ENCODE measurements at places on chromosomes 2 and 18. TPM values are rescaled to one million over a fixed set of nuclear protein-coding genes. Genes with fewer than 3 reads are reported as not detected.

- no peak overlapping the region for H3K4me3 ChIP-seq
- no peaks in the 10 kb centered on the region for H3K4me1 ChIP-seq
- no peaks in the 10 kb centered on the region for H3K36me3 ChIP-seq
- H3K27ac ChIP-seq = no peak overlapping the region
These were observed 269.4 kb upstream of the NRXN1 start for GRCh38 chr2:51301381-51301780.

DNA sequence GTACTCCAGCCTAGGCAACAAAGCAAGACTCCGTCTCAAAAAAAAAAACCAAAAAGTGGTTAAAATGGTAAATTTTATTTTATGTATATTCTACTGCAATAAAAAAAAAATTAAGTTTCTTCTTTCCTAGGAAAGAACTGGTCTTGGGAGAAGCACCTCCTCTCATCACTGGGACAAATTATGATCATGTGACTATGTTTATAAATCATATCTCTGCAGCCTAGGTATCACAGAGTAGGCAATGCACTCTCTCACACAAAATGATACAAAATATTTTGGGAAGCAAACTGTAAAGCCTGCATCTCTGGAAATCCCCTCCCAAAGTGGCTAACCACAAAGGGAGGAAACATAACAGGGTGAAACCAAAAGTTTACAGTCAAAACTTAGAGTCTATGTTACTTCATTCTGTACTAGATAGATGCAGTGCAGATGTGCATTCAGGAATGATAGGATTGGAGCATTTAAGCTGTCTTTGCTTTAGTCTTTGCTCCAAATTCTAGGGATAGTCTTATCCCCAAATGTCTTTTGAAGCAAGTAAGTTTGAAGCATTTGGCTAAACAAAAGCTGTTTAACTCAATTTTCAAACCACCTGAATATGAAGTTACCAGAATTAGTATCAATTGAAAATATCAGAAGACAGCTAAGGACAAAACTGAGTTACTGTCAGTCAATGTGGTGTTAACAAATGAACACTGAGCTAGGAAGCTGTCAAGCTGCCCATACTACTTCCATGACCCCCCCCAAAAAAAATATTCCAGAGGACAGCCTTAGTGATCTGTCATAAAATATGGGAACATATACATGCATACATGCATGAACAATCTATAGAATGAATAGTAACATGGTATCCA, 21.1 kb upstream of the MALT1 start:
- DNase-seq = no peak
- no peak overlapping the region for H3K4me3 ChIP-seq
- no peaks in the 10 kb centered on the region for H3K4me1 ChIP-seq
- no peak overlapping the region for H3K27ac ChIP-seq
- H3K27me3 ChIP-seq = no peaks in the 10 kb centered on the region

- no peaks in the 10 kb centered on the region for H3K4me1 ChIP-seq
- no peak overlapping the region for H3K4me3 ChIP-seq
- no peaks in the 10 kb centered on the region for H3K27me3 ChIP-seq
- DNase-seq = no peak
- no peak overlapping the region for H3K27ac ChIP-seq
These were observed 117.2 kb downstream of the VAPA start for GRCh38 chr18:10030816-10031541.

The RGPD8 gene
- total RNA-seq = 8.6 TPM

DNA sequence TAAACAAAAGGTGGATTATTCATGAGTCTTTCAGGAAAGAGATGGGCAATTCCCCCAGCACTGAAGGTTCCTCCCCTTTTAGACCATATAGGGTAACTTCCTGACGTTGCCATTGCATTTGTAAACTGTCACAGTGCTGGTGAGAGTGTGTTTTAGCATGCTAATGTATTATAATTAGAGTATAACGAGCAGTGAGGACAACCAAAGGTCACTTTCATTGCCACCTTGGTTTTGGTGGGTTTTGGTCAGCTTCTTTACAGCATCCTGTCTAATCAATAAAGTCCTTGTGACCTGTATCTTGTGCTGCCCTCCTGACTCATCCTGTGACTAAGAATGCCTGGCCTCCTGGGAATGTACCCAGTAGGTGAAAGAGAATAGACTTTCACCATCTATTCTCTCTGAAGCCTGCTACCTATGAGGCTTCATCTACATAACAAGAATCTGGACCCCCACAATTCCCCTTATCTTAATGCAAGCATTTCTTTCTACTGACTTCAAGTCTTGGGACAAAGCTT, 148.7 kb downstream of the CABLES1 start:
- no peaks in the 10 kb centered on the region for H3K27me3 ChIP-seq
- no peak for DNase-seq

The CENPA gene
- 6.5 TPM for total RNA-seq

GRCh38 chr2:184628051-184628450, 29.7 kb downstream of the ZNF804A start:
- H3K4me3 ChIP-seq = no peak overlapping the region
- no peaks in the 10 kb centered on the region for H3K4me1 ChIP-seq
- H3K36me3 ChIP-seq = no peaks in the 10 kb centered on the region
- no peaks in the 10 kb centered on the region for H3K27me3 ChIP-seq

GRCh38 chr2:85648619-85649018, 19.4 kb downstream of the SFTPB start:
- no peak overlapping the region for H3K27ac ChIP-seq
- peaks cover 38% of the 10 kb centered on the region for H3K36me3 ChIP-seq
- no peak overlapping the region for H3K4me3 ChIP-seq
- no peaks in the 10 kb centered on the region for H3K4me1 ChIP-seq

The TMEM247 gene
- total RNA-seq = not detected

DNA sequence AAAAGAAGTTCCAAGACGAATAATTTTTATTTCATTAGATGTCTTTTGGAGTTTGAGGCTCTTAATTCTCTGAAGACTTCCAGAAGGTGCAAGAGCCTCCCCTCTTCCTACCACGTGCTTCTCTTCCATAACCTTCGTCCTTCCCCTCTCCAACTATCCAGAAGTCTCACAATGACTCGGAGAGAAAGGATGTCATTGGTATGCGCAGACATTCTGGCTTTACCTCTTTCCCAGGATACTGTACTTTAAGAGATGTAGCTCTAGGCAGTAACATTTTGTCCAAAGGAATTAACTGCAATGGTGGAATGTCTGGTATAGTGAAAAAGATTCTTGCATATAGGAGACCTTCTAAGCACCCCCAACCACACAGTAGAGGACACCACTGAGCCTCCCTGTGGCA, 249.0 kb upstream of the OSR1 start:
- no peak overlapping the region for H3K27ac ChIP-seq
- no peak overlapping the region for H3K4me3 ChIP-seq
- no peaks in the 10 kb centered on the region for H3K4me1 ChIP-seq
- no peaks in the 10 kb centered on the region for H3K27me3 ChIP-seq
- no peaks in the 10 kb centered on the region for H3K36me3 ChIP-seq
- no peak for DNase-seq

The TEX44 gene
- total RNA-seq = not detected

The CGREF1 gene
- total RNA-seq = 1.3 TPM

GRCh38 chr2:236180831-236181453, 12.8 kb upstream of the GBX2 start:
- no peak overlapping the region for H3K27ac ChIP-seq
- peaks cover 43% of the 10 kb centered on the region for H3K27me3 ChIP-seq

The ANAPC1 gene
- 62.1 TPM for total RNA-seq

DNA sequence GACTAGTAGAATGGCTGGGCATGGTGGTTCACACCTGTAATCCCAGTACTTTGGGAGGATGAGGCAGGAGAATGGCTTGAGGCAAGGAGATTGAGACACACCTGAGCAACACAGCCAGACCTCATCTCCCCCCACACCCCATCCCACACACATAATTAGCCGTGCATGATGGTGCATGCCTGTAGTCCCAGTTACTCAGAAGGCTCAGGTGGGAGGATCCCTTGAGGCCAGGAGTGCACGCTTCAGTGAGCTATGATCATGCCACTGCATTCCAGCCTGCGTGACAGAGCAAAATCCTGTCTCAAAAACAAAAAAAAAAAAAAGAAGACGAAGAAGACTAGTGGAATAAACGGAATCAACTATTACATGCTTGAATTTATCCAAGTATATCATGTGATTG, 150.0 kb downstream of the STK39 start:
- no peaks in the 10 kb centered on the region for H3K36me3 ChIP-seq
- no peak for DNase-seq
- no peaks in the 10 kb centered on the region for H3K27me3 ChIP-seq
- H3K4me1 ChIP-seq = no peaks in the 10 kb centered on the region

The C18orf54 gene
- total RNA-seq = 2.9 TPM

- no peaks in the 10 kb centered on the region for H3K4me1 ChIP-seq
- no peaks in the 10 kb centered on the region for H3K27me3 ChIP-seq
- H3K27ac ChIP-seq = no peak overlapping the region
- no peak for DNase-seq
- H3K4me3 ChIP-seq = no peak overlapping the region
- no peaks in the 10 kb centered on the region for H3K36me3 ChIP-seq
These were observed 53.9 kb upstream of the ACVR1 start for GRCh38 chr2:157929871-157930667.

DNA sequence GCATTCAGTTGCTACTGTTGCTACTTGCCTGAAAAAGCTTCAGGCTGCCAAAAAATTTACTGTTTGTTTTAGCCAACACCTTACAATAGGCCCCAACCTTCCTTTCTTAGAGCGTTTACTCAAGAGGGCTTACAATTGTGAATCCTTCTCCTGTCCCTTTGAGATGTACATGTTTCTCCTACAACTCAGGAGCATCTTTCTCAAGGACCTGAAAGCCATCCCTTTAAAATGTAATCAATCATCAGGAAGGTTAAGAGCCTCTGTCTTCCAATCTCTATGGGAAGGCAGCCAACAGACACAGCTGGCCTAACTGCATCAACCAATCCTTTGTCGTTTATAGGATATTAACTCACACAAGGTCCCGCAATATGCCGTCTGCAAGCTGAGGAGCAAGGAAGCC, 3.4 kb upstream of the IER3IP1 start:
- no peak overlapping the region for H3K27ac ChIP-seq
- H3K36me3 ChIP-seq = no peaks in the 10 kb centered on the region
- peaks cover 3% of the 10 kb centered on the region for H3K4me1 ChIP-seq
- DNase-seq = no peak
- no peak overlapping the region for H3K4me3 ChIP-seq

DNA sequence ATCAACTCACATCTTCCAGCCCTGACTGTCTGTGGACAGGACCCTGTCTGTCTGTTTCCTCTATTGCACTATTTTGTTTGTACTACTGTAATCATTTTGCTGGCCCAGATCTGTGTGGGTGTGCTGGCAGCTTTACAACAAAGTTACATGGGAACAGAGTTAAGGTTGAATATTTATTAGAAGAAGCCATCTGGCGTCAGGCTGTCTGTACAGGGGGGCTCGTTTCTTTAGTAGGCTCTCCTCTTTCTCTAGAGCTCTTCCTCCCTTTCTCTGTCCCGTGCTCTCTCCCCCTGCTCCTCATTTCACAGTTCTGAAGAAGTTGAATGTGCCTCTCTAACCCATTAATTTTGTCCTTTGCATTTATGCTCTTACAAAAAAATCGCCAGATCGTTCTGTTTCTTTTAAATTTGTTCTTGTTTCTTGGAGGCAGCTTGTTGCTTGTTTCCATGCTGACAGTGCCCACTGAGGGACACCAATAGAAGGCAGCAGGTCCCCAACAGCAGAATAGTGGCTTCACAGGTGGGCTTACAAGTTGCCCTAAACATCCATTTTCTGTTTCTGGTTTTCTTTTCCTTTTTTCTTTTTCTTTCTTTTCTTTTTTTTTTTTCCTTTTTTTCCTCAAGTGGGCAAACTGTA, 315.2 kb upstream of the ZEB2 start:
- no peak overlapping the region for H3K27ac ChIP-seq
- no peak for DNase-seq
- no peak overlapping the region for H3K4me3 ChIP-seq
- no peaks in the 10 kb centered on the region for H3K27me3 ChIP-seq

The PRKAG3 gene
- not detected for total RNA-seq

DNA sequence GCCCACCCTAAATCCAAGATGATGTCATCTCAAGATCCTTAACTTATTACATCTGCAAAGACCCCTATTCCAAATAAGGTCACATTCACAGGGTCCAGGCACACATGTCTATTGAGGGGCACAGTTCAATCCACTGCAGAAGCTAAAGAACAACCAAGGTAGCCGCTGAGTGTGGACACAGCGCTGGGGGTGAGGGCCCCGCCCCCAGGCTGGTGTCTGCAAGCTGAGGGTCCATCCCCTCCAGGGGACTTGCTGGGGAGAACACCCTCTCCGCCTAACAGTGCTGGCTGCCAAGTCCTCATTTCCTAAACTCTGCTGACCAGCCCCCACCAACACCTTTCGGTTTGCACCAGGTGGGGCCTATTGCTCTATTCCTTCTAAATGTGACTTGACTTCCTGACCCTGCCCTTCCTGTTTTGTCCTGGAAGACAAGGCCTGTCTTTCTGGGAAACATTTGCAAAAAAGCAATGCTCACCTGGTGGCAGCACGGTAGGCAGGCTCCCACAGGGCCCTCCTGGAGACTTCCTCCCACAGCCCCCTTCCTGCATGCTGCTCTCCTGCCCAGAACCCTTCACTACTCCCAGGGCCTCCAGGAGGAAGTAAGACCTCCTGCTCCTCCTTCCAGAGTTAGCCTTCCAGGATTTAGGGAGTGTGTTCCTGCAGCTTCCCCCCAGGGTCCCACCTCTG, 24.4 kb upstream of the TEX44 start:
- H3K27ac ChIP-seq = no peak overlapping the region
- H3K36me3 ChIP-seq = no peaks in the 10 kb centered on the region
- no peaks in the 10 kb centered on the region for H3K27me3 ChIP-seq

DNA sequence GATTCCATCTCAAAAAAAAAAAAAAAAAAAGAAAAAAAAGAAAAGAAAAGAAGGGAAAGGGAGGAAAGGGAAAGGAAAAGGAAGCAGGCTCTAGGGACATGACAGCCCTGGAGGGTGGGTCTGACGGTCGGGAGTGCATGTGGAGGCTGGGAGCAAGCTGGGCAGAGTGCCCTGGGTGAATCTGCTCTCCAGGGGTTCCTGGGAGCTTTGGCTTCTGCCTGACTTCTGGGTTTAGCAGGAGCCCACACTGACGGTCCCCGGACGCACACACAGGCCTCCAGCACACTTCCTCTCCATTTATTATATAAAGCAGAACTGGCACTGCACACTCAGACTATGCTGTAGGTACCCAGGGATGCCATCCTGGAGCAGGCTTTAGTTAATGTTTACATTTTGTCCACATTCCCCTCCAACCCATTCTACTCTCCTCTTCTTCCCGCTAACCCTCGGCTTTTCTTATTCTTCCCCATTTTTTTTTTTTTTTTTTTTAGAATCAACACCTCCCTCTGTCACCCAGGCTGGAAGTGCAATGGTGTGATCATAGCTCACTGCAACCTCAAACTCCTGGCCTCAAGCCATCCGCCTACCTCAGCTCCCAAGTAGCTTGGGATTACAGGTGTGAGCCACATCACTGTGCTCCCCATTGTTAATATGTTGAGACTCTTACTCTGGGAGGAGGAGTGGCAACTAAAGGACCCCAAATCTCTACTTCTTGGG, 151.1 kb upstream of the SLC1A4 start:
- no peaks in the 10 kb centered on the region for H3K4me1 ChIP-seq
- no peaks in the 10 kb centered on the region for H3K36me3 ChIP-seq
- H3K27me3 ChIP-seq = no peaks in the 10 kb centered on the region
- H3K4me3 ChIP-seq = no peak overlapping the region
- peak overlapping the region; percentile 53 for H3K27ac ChIP-seq

DNA sequence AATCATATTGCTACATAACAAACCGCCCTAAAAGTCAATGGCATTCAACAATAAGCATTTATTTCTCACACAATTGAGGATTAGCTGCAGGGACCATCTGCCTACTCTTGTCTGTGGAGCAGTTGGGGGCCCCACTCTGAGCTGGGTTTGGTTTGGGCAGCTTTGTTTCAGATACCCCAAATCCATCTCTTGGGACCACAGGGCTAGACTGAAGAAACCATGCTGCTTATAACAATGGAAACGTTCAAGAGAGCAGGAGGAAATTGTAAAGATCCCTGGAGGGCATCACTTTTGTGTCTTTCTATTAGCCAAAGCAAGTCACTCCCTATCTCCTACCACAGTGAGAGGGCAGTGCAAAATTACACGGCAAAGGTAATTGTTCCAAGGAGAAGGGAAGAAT, 146.5 kb upstream of the MGAT5 start:
- H3K4me1 ChIP-seq = no peaks in the 10 kb centered on the region
- no peak overlapping the region for H3K27ac ChIP-seq
- no peaks in the 10 kb centered on the region for H3K36me3 ChIP-seq
- no peak overlapping the region for H3K4me3 ChIP-seq
